ENCODE measurements at places on chromosomes 7 and 10.
A peak's percentile ranks its signal among the peaks of the same experiment; 100 is the strongest.

DNA sequence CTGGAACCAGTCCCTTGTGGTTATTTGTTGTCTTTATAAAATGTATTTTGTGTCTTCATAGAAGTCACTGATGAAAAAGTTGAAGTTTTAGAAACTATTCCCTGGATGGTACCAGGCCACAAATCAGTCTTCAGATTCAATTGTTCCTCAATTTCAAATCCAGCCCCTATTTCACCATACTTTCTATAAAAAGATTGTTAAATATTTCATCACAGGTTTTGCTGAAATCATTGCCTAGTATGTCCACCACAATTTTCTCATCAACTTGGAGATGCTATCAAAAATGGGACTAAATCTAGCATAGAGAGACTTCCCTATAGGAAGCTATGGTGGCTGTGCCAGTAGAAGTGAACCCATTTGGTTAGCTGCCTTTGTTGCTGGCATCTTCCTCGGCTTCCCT is 118.5 kb downstream of the RAB18 start:
- H3K4me3 ChIP-seq = no peak overlapping the region
- H3K4me1 ChIP-seq = peaks cover 5% of the 10 kb centered on the region
- no peaks in the 10 kb centered on the region for H3K27me3 ChIP-seq

- H3K27me3 ChIP-seq = no peaks in the 10 kb centered on the region
- no peaks in the 10 kb centered on the region for H3K36me3 ChIP-seq
- DNase-seq = no peak
- no peak overlapping the region for H3K27ac ChIP-seq
- no peaks in the 10 kb centered on the region for H3K4me1 ChIP-seq
Measured at GRCh38 chr10:113540845-113541548, 11.9 kb upstream of the HABP2 start.

DNA sequence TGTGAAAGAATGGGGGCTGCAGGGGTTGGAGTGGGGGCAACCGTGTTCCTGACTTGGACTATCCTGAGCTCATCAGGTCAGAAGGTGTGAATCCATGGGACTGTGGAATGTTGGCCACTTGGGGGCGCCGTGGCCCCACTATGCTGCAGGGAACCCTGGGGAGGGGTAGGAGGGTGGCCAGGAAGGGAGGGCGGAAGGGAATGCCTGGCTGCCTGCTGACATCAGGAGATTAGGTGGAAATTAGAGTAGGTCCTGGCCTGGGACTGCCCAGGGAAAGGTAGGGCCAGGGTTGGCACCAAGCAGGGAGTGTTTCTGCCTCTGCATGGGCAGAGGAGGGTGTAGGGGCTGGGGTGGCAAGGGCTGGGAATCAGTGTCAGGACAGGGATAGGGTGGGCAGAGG is 65.8 kb upstream of the PRSS58 start:
- peak; percentile 73 for DNase-seq
- H3K36me3 ChIP-seq = no peaks in the 10 kb centered on the region
- peaks cover 3% of the 10 kb centered on the region for H3K4me1 ChIP-seq
- H3K4me3 ChIP-seq = no peak overlapping the region
- H3K27ac ChIP-seq = no peak overlapping the region

DNA sequence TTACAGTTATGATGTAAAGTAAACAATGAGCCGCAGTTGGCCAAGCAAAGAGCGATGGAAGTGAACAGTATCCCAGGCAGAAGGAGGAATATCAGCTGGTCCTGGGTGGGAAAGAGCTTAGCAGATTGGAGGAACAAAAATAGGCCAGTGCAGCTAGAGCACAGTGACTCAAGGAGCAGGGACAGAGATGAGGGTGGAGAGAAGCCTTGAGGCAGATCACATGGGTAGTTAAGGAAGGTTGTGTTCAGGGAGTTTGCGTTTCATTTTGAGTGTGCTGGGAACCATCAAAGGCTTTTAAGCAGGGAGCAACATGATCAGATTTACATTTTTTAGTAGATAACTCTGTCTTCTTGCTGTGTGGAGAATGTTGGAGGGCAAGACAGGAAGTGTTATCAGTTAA is 113.6 kb downstream of the OAT start:
- H3K4me3 ChIP-seq = no peak overlapping the region
- no peak for DNase-seq
- no peaks in the 10 kb centered on the region for H3K27me3 ChIP-seq
- H3K4me1 ChIP-seq = no peaks in the 10 kb centered on the region
- no peak overlapping the region for H3K27ac ChIP-seq

GRCh38 chr10:1128115-1128514 is 71.9 kb downstream of the WDR37 start:
- H3K27me3 ChIP-seq = no peaks in the 10 kb centered on the region
- no peak for DNase-seq
- H3K4me3 ChIP-seq = no peak overlapping the region
- peaks cover 21% of the 10 kb centered on the region for H3K36me3 ChIP-seq
- no peak overlapping the region for H3K27ac ChIP-seq

GRCh38 chr7:28853150-28853549 is 105.0 kb downstream of the TRIL start:
- H3K4me1 ChIP-seq = no peaks in the 10 kb centered on the region
- H3K27me3 ChIP-seq = 0 out of 2 replicates have a peak, but pooled peaks cover 2% of the 10 kb centered on the region
- no peak overlapping the region for H3K27ac ChIP-seq
- H3K4me3 ChIP-seq = no peak overlapping the region
